CD4-positive, alpha-beta T cell treated with Interleukin-2 at 100 ng/mL for 4 hours (primary cell): ENCODE measurements at places on chromosomes 7 and 10.

DNA sequence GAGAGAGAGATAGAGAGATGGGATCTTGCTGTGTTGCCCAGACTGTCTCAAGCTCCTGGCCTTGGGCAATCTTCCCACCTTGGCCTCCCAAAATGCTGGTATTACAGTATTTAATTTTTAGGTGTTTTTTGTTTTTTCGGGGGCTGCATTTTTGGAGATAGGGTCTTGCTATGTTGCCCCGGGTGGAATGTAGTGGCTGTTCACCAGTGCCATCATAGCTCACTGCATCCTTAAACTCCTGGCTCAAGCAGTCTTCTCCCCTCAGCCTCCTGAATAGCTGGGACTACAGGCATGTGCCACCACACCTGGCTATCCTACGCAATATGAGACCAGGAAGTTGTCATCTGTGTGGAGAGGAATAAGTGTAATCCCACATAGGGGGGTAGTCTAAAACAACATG, 42.4 kb downstream of the KCTD7 start:
- no peak for DNase-seq

DNA sequence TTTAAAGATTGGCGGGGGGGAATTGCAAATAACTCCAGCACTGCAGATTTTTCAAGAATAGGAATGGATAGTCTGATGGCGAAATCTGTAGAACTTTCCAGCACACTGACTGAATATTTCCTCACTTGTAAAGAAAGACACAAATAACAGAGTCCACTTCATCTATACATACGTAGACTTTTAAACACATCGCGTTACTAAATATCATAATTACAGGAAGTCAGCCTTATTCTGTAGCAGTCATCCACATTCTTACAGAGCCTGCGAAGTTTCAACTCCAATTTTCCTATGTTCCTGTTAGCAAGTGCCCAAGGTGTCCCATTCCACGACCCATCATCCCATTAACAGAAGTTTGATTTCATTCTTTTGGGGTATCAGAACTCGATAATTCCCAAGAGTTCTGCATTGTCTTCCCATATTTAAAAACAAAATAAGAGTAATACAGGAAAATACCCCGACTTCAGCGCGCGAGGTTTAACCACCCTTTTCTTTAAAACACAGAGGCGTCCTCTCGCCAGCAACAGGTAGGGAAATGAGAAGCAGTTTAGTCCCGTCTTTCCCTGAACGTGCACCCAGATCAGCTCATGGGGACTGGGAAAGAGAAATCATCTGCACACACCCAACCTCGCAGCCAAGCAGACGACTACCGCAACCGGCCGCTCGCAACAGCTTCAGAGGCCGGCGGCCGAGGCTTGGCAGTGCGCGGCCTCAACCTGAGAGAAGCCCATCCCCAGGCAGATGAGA, 880 bp downstream of the HERC4 start:
- DNase-seq: peak; percentile 2

GRCh38 chr10:96406091-96406490, 47.3 kb upstream of the OPALIN start:
- no peak for DNase-seq

- no peak for DNase-seq
Observed at GRCh38 chr10:131174651-131175540, 136.6 kb downstream of the TCERG1L start.

DNA sequence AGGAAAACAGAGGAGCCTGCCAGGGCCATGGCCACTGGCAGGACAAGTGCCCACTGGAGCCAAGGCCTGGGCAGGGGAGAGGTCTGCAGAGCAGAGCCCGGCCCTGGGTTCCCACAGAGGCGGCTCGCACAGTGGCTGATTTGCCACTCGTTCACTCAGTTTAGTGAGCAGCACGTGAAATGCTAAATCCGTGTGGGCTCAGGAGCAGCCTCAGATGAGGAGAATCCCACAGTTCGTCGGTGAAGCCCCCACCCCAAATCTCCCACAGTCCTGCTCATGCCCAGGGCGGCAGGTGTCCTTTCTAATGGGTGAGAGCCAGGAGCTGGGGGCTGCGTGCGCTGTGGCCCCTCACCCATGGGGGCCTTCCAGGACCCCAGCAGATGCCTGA, 107.7 kb upstream of the FAM20C start:
- no peak for DNase-seq

DNA sequence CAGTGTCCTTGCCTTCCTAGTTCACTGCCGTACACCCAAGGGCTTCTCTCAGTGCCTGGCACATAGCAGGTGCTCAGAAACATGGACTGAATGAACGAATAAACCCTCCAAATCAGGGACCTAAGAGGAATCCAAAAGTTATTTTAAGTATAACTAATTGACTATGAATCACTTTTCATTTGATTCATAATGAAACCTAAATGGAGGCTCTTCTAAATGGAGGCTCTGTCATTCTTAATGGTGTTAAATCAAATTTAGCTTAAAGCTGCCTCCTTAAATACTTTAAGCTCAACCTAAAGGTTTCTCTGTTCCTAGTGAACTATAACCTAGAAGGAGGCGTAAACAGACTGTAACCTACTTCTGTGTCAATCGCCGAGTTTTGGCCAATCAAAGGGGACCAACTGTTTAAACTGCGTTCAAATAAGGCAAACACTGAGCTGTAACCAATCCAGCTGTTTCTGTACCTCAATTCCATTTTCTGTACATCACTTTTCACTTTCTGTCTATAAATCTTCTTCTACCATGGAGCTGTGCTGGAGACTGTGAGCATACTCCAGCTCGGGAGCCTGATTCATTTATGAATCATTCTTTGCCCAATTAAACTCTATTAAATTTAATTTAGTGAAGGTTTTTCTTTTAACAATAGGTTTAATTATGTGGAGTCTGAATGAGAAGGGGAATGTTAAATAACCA, 11.0 kb downstream of the PYROXD2 start:
- DNase-seq: peak; percentile 3

- DNase-seq: peak; percentile 21
Observed at GRCh38 chr10:5814110-5815107, 1.2 kb upstream of the GDI2 start.

- DNase-seq: no peak
Observed at GRCh38 chr7:35697414-35698175, 2.7 kb upstream of the HERPUD2 start.

DNA sequence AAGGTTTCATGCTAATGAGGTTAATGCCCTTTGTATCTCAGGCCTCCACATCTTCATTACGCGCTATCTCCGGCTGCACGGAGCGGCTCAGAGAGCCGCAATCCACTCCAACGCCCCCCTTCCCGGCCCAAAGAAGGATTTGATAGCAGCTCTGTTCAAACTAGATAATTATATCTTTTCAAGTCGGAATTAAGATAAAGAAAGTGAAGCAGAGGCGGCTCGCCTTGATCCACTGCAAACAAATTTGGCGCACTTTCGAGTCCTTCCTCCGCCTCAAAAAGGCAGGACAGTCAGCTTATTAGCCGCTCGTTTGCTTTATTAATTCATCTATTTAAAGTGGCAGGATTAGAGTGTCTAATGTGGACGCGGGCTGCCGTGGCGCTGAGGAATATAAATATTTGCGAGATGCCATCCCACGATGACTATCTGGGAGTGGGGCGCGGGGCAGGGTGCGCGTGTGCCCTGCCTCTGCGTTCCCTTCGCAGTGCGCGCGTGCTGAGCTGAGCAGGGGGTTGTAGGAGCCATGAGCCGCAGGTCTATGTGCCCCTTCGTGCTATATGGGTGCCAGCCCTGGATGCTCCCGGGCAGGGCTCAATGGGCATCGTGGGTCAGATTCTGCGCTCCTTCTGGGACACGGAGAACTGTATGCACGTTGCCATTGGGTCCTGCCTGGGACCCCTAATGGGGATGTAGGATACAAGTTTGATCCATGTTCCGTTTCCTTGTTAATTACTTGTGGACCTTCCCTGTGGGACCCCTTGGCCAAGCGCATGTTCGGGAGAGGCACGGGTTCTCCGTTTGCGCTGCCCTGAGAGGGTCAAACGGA, 9.0 kb downstream of the EMX2 start:
- no peak for DNase-seq

- DNase-seq: peak; percentile 29
Observed at GRCh38 chr10:95832216-95833041, 75.3 kb upstream of the CC2D2B start.

- DNase-seq: no peak
Observed at GRCh38 chr10:121165276-121165675, 314.1 kb downstream of the WDR11 start.

- DNase-seq: no peak
Observed at GRCh38 chr10:120514035-120514620, 57.1 kb downstream of the PLPP4 start.

DNA sequence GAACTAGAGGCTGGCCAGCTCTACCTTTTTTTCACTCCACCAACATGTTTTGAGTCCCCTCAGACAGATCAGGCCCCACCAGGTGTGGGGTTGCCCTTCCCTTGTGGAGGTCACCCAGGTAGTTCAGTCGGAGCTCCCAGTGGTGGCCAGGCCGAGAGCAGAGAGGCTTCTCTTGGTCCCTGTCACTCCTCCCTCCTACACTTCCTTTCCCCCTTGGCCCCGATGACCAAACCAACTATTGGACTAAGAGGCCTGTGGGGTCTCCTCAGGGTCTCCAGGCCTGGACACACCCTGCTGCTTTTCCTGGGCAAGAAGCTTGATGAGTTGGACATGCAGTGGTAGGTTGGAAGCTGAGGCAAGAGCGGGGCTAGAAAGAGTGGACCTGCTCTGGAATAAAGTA, 174.8 kb downstream of the ZNF248 start:
- no peak for DNase-seq

GRCh38 chr10:113187063-113187777, 237.2 kb downstream of the TCF7L2 start:
- DNase-seq: no peak

- no peak for DNase-seq
Observed at GRCh38 chr7:76513817-76514799, 3.8 kb downstream of the UPK3B start.

- DNase-seq: no peak
Observed at GRCh38 chr7:70630818-70631457, 501.0 kb upstream of the GALNT17 start.

- DNase-seq: no peak
Observed at GRCh38 chr10:32266979-32267378, 80.0 kb downstream of the EPC1 start.

DNA sequence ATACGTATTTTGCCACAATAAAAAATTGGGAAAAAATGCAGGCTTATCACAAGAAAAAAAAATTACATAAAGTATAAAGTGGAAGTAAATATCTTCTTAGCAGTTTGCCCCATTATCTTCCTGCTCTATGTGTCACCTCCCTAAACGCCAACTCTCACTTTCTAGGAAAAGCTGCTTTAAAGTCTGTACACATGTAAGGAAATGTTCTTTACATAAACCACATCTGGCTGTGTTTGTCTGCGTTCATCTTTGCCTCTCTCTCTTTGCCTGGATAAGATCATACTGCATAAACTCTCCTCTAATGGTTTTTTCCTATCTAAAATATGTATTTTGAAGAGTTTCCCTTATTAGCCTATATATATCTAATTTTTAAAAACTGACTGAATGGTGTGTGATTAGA, 23.0 kb upstream of the UMAD1 start:
- DNase-seq: no peak

- DNase-seq: no peak
Observed at GRCh38 chr7:20260223-20260622, 43.0 kb upstream of the MACC1 start.

GRCh38 chr10:105840288-105840770, 1199.2 kb downstream of the SORCS3 start:
- DNase-seq: no peak

- no peak for DNase-seq
Observed at GRCh38 chr7:38535073-38535472, 96.1 kb downstream of the AMPH start.

- DNase-seq: no peak
Observed at GRCh38 chr10:130726996-130727725, 584.4 kb downstream of the TCERG1L start.

DNA sequence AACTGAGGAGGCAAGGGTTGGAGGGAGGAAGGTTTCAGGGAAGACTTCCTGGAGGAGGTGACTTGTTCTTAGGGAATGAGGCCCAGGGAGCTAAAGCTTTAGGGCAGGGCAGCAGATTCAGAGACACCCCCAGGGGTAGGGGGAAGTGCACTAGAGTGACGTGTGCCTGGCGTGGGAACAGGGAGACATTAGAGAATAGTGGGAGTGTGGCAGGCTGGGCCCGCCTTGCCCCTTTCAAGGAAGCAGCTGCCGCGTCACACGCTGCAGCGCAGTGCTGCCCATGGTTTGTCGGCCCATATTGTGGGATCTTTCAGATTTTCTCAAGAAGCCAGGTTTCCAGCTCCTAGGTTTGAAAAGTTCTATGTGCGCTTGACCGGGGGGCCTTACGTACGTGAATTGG, 139.4 kb downstream of the LHPP start:
- no peak for DNase-seq

GRCh38 chr7:143258831-143259230, 4.4 kb upstream of the GSTK1 start:
- peak; percentile 69 for DNase-seq

GRCh38 chr10:89524279-89524678, 11.1 kb downstream of the SLC16A12 start:
- DNase-seq: no peak

GRCh38 chr7:101690061-101690460, 61.0 kb upstream of the MYL10 start:
- DNase-seq: no peak

GRCh38 chr7:50957855-50958254, 175.2 kb upstream of the GRB10 start:
- DNase-seq: no peak

- no peak for DNase-seq
Observed at GRCh38 chr10:126508535-126509040, 120.3 kb upstream of the ADAM12 start.

DNA sequence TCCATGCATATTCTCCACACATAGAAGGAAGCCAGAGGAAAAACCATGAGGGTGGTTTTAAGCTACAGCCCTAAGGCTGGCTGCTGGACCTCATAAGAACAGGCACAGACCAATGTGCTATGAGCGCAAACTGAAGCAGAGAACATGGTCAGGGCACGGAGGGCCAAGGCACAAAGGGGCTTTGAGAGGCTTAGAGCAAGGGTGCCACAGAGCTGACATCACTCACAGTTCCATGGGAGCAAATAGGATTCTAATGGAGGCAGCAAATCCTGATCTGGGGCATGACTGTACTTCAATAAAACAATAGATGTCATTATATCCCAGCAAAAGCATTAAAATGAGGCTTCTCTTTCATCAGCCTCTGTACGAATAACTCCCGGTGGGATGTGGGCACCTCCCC, 162.4 kb downstream of the COBL start:
- DNase-seq: no peak

DNA sequence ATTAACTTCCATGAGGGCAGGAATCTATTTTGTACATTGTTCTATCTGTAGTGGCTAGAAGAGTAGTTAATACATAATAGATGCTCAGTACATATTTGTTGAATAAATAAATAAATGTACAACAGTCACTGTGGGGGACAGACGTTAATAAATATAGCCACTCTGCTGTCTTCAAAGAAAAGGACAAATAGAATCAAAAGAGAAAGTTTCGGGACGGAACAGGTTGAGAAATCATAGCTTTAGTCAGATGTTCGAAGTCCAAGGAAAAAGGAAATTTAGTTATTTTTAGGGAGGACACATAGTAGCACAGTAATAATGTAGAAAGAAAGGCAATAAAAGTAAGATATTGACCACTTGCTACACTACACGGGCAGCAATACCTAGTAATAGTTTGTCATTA, 861.4 kb downstream of the PCDH15 start:
- DNase-seq: no peak
